ENCODE measurements at places on chromosomes 6 and 20.
A peak's percentile ranks its signal among the peaks of the same experiment; 100 is the strongest.

GRCh38 chr20:22207280-22207679, 377.1 kb downstream of the FOXA2 start:
- DNase-seq = no peak

DNA sequence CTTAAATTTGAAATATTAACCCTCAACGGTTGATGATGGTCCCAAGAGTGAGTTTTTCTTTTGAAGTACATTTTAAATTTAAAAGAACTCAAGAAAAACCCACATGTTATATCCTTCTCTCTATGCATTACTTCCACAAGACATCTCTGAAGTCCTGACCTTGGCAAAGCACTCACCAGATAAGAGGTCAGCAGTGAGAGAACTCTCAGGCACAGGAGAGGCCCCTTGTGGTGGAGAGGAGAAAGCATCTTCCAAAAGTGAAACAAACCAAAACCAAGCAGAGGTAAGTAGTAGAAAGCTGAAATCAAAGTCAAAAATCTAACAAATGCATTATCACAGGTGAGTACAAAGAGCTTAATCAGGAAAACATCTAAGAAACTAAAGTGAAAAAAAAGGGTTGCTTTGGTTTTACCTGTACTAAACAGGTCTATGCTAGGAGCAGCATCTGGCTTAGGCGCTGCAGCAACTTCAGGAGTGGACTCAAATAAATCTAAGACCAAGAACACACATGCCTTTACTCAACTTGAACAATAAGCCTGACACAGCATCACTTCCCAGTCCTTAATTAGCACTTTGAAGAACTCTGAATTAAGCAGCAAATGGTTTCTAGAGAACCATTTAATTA, 80.5 kb downstream of the PRSS35 start:
- DNase-seq = peak; percentile 62

- DNase-seq = peak; percentile 88
Observed at GRCh38 chr6:30787954-30788353, 43.6 kb upstream of the IER3 start.

- DNase-seq = no peak
Observed at GRCh38 chr20:24963672-24964505, 14.8 kb downstream of the CST7 start.

DNA sequence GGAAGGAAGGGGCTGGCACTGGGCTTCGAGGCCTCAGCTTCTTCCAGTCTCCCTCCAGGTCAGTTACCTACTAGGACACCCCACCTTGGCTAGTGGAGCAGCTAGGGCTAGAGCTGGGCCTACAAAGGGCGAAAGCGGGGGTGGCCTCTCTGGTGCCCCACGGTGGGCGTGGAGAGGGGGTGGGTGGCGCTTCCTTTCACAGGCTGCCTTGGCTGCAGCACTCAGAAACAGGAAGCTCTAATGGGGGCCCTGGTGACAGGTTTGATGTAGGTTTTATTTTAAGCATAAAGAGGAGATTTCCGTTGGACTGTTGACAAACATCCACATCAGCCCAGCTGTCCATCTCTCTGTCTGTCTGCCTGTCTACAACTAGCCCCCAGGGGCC, 13.4 kb downstream of the FAM110A start:
- DNase-seq = no peak

- no peak for DNase-seq
Observed at GRCh38 chr6:118872726-118873125, 21.2 kb upstream of the ASF1A start.

GRCh38 chr6:129346964-129347363, 363.0 kb downstream of the ARHGAP18 start:
- no peak for DNase-seq

DNA sequence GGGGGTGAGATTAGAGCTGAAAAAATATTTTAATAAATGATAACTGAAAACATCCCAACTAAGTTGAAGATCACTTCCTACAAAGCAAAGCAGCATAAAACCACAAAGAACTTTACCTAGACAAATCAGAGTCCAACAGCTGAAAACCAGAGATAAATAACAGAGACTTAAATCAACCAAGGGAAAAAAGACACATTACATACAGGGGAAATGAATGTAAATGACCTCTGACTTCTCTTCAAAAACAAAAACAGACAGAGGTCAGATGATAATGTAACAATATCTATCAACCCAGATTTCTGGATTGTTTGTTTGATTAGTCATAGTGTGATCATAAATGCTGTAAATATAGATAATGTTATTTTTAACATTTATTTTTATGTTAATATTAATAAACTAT, 782.8 kb downstream of the TFAP2A start:
- no peak for DNase-seq

DNA sequence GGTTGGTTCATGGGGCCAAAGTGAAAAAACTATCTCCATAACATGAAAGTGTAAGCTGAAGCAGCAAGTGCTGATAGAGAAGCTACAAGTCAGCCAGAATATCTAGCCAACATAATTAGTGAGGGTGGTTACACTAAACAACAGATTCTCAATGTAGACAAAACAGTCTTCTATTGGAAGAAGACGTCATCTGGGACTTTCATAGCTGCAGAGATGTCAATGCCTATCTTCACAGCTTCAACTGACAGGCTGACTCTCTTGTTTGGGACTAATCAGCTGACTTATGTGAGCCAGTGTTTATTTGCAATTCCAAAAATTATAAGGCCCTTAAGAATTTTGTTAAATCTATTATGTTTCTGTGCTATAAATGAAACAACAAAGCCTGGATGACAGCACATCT, 63.2 kb downstream of the GMDS start:
- DNase-seq = no peak

GRCh38 chr6:159620947-159621346, 72.1 kb downstream of the SOD2 start:
- DNase-seq = no peak

DNA sequence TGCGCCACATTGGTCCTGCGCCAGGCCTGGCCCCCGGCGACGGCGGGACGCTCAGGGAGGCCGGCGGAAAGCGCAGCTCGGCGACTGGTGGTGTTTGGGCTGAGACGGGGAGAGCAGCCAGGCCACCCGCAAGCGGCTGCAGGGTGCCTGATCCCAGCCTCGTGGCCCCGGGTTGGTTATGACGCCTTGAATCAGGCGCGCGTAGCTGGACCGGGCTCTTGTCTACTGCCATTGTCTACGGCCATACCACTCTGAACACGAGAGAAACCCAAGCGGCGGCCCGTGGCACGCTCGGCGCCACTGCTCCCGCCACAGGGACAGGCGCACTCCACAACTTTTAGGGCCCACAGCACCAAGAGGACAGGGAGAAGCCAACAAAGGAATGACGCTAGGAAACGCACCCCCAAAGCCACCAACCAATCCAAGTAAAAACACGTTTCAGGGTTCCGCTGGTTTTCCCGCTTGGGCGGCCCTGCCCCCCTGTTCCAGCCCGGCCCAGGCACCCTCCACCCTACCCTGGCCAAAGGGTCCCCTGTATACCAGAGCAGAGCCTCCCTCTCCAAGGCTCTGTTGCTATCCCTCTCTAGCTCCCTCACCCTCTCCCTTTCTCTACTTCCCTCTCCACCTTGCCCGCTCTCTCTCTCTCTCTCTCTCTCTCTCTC, 1849.3 kb upstream of the DEFB115 start:
- no peak for DNase-seq

DNA sequence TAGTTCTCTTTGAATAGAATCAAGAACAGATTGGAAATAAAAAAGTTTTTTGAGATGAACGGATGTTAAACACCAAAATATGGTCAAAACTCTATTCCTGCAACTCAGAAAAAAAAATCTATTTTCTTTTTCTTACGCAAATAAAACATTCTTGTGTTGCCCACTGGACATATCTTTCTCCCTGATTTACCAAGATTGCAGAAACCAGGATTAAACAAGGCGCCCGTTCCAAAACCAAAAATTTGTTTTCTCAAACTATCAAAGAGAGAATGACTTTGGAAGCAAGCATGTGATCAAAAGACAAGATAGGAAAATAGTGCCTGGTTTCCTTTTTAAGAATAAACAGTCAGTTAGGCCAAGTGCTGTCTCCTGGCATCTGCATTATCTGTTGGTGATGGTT, 273.1 kb downstream of the CLIC5 start:
- no peak for DNase-seq
